ENCODE measurements at places on chromosomes 12 and 14.
A peak's percentile ranks its signal among the peaks of the same experiment; 100 is the strongest.

- no peak for DNase-seq
Measured at GRCh38 chr12:113478351-113479011, 6.8 kb upstream of the LHX5 start.

DNA sequence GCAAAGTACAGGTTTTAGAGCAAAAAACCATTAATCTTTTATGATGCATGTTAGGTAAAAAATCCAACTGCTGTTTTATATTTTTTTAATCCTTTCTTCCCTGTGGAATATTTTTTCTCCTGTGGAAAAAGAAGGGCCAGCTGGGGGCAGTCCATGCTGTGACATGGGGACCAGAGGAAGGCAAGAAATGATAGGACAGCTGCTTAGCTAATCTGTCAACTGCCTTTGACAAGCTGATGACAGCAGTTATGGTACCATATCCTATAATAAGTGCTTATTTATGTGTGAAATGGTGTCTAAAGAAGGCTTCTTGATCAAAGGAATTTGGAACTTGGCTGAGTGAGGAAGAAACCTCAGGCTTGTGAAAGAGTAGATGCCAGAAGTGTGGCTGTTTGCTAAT, 452.4 kb upstream of the NOVA1 start:
- DNase-seq, result no peak

DNA sequence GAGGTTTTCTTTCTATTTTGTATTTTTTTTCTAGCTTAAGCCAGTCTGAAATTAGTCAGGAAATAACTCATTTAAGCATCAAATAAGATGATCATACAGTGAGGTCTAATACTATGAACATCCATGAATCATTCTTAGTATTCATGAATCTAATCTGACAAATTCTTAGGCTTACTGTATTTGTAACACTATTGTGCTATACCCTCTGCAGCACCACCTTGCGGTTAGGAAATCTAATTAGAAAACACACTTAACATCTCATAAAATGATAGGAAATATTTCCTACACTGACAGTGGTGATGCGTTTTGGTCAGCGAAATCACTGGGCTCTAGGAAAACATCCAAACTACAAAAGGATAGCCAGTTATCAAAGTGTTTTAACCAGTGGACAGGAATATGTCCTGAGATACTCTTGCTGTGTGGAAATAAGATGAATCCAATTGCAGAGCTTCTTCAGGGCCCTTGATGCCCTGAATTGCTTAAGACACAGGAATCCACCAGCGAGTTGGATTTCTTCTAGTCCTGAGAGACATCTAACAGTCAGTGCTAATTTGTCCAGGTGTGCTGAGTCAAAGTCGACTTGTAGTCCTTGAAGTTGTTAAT, 109.3 kb upstream of the MYF6 start:
- DNase-seq, result no peak

- no peak for DNase-seq
Measured at GRCh38 chr12:70367258-70368141, 1.4 kb downstream of the KCNMB4 start.

DNA sequence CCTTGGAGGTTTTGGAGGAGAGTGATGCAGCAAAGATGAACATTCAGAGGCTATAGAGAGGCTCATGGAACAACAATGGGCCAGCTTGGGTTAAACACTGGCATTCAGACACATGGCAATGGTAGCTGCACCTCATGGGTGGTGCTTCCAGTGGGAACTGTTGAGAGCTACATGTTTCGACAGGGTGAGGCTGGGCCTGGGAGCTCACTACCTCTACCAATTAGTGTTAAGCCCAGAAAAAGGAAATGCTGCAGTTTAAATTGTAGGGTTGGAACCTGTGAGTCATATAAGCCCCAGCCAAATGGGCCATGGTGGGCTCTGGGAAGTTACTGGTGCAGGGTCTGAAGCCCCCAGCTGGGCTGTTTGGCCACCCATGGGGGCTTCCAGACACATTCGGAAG, 279.7 kb downstream of the ZFP36L1 start:
- no peak for DNase-seq

DNA sequence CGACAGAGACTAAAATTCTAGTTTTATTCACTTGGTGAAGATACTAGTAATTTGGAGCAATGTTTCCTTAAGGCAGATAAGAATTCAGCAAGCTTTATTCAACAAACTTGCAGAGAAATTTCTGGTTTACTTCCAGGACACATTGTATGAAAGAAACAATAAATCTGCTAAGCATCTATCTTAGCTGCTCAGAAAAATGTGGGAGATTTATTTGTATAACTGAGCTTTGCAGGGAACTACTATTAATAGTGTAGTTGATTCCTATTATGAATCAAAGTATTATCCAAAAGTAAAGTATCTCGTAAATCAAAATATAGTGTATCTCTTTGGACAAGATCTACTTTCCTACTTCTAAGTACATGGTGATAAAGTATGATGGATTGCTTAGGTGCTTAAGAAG, 239.4 kb upstream of the TMTC1 start:
- DNase-seq, result no peak

- peak; percentile 43 for DNase-seq
Measured at GRCh38 chr14:91377700-91378652, 39.6 kb downstream of the CCDC88C start.

- DNase-seq, result no peak
Measured at GRCh38 chr12:89892436-89892835, 183.8 kb upstream of the ATP2B1 start.
